Stimulated activated CD4-positive, alpha-beta T cell treated with anti-CD3 and anti-CD28 coated beads, Interleukin-15, amount 100 ng/mL, for 1 hour (primary cell): ENCODE measurements at places on chromosomes 7 and 10.

GRCh38 chr7:157976406-157976805, 611.2 kb downstream of the PTPRN2 start:
- no peak for DNase-seq

GRCh38 chr10:22365233-22365632, 19.9 kb downstream of the SPAG6 start:
- DNase-seq: no peak

DNA sequence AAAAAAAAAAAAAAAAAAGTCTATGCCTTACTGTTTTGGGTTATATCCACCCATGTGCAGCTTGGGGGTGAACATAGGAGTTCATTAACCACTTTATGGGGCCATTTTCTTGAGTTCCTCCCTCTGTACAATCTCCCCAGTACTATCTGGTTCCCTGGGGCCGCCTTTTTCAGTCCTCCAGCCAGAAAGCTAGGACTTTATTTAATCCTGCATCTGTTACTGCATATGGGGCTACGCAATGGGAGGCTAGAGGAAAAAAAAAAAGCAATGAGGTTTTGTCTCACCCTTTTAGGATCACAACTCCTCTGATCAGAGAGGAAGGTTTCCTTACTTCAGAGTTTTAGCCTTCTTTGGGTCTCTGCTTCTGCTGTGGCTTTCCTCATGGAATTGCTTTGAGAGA, 51.0 kb downstream of the BTRC start:
- no peak for DNase-seq

DNA sequence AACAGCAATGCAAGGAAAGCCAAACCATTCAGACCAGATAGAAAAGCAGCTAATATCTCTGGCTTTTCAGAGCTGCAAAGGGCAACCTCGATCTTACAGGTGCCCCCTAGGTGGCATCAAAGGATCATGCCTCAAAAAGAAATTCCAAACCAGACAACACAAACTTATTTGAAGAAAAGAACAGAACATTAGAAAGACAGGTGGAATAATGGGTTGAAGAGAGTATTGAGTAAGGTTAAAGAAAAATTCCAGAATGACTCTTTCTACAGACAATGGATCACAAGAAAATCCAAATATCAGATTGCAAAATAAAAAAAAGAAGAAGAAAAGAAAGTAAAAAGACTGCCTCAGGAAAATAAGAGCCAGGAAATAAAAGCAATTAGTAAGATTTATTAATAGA, 213.7 kb downstream of the ELMO1 start:
- no peak for DNase-seq

GRCh38 chr7:1673581-1674118, 3.6 kb downstream of the ELFN1 start:
- DNase-seq: no peak

DNA sequence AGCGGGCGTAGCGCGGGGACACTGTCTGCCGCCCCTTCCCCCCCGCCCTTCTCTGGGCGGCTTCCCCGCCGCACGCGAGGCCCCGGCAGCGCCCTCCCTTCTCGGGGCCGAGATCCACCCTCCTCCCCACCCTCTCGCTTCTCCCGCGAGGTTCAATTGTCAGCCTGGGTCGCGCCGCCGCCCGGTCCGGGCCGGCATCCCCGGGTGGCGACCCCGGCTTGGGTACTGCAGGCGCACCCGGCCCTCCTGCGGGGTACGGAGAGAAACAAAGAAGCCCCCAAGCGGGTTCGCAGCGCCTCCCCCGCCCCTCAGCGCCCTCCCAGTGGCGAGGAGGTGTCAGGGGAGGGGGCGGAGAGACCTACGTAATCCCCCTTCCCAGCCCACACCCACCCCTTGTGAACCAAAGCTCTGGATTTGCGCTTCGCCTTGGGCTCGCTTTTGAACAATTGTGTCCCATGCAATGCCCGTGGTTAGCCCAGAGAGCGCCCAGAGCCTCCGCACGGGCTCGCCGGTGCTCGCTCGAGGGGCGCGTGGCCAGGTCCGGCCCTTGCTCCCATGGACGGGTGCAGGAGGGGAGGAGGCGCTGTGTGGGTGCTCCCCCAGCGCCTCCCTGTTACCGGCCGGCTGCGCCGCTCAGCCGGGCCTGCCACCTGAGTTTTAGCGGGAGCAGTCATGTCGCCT, 634 bp downstream of the HECW1 start:
- DNase-seq: no peak

DNA sequence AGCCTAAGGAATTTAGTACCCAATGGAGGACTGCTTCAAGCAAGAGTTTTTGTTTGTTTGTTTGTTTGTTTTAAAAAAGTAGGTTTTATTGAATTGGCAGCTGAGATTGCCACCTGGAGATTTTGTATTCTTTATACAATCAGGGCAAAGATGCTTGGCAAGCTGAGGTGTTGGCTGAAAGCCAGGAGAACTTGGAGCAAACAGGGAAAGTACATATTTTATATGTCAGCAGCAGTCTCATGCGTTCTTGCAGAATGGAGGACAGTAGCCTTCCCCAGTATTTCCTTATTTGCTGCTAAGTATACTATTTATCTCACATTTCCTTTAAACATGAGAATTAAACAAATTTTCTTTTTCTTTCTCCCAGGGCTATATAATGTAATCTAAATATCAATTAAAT, 22.6 kb upstream of the ICA1 start:
- no peak for DNase-seq

GRCh38 chr7:102111061-102112041, 175.3 kb upstream of the SH2B2 start:
- no peak for DNase-seq

DNA sequence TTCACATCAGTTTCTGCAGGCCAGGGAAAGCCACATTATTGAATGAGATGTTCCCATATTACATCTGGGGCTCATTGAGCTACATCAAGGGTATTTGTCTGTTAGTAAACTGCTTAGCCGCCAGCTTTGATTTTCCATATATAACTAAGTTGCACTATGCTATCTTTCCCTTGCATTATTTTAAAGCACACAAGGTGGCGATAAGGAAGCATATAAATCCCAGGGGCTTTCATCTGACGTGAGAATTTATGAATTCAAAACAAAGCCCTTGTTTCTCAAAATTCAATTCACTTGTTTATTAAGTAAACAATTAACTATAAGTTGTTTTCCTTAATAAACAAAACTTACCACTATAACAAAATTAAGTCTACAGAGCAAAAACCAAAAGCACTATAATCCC, 334.1 kb upstream of the TPK1 start:
- DNase-seq: no peak

- no peak for DNase-seq
Observed at GRCh38 chr10:12934777-12935176, 66.7 kb downstream of the CCDC3 start.

DNA sequence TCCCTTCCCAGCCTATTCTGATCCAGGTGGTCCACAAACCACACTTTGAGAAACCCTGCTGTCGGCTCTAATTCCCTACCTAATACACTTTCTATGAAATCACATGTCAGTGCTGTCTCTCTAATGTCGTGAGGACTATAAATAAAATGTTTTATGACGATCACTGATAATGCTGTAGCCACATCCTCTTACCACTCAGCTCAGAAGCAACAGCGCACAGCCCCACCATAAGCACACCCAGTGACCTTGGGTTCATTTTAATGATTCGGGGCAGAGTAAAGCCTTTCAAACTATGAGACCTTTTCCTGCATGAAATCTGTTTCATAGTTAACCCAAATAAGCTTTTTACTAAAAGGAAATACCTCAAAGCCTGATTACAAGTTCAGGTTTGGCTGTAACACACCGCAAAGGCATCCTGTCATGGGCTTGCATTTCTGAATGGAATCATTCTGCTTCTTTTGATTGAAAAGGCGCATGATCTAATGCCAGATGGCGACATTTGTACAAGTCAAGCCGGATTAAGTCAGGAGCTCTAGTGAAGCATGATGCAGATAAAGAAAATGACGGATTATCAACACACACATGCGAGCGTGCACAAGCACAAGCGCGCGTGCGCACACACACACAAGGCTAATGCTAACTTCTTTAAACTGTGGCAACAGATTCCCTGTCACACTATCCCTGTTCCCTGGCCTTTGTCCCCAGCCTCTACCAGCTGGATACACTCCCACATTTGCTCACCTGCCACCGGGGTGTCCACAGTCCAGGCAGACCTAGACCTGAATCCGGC, 180.5 kb upstream of the PDE1C start:
- no peak for DNase-seq

DNA sequence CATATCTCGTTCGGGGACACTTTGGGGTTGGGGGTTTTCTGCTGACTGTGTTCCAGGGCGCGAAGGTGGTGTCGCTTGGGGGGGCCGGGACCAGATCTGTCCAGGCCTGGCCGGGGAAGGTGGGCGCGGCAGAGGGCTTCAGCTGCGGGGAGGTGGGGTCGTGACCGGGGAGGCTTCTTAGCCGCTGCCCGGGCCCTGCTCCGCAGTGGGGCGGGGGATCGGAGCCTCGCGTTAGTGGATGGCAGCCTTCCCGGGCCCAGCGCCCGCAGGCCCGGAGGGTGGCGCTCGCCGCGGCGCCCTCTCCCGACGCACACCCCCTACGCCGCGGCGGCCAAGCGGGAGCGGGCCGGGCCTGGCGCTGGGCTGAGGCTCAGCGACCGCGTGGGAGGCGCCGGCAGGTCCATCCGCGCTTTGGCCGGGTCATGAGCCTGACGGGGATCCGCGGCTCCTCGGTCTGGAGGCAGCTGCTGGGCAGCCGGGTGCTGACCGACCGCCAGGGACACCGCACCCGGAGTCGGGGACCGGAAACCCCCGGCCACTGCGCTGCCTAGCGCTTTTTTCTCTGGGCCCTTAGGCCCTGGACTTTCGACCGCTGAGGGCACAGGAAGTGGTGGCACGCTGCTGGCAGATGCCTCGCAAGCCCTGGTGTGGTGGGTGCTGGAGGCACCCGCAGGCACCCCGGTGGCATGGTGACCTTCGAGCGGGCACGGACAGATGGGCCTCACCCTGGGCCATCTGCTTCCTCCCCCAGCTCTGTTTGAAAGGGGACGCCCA, 1.2 kb downstream of the AGAP3 start:
- no peak for DNase-seq

DNA sequence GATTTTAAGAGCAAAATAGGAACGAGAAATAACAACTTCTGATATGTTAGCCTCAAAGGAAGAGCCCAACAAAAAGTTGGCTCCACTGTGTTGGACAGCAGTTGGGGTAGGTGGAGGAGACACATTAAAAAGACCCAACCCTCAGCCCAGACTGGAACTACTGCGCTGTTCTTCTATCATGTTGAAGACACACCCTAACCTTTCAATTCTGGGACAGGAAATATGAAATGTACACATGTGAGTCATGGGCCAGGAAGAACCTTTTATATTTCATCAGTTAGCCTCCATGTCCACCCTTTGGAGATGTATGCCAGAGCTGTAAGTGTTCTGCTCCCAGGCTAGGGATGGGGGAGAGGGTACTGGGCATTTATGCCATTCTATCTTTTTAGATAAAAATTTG, 22.1 kb downstream of the CLDN12 start:
- no peak for DNase-seq

GRCh38 chr10:28494420-28494819, 38.5 kb upstream of the WAC start:
- no peak for DNase-seq

DNA sequence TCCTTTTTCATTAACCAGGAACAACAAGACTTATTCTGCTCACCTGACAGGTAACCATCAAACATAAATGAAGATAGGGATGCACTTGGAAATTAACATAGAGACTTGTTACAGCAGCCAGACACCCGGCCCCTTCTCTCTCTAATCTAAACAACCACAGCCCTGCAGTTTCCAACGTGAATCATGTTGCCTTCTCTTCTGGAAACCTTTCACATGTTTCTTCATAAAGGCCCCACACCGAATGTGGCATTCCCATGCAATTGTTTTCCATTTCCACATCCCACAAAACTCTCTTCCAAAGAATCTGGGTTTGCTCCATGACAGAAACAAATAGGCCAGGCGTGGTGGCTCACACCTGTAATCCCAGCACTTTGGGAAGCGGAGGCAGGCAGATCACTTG, 15.0 kb upstream of the WDR86 start:
- no peak for DNase-seq

DNA sequence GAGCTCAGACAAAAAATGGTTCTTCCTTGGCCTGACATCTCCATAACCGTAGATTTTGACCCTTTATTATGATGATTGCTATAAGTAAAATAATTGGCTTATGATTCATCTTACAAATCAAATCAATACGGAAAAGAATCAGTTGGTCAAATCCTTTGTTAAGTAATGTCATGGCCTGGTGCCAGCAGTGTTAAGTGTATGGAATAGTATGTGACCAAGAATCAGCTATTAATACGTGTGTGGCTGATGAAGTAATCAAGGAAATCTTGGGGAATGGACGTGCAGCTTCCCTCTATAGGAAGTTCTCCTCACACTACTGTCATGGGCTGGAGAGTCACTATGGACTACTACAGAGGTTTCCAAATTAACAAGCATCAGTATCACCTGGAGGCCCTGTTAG, 230.6 kb downstream of the TWIST1 start:
- no peak for DNase-seq

- DNase-seq: no peak
Observed at GRCh38 chr7:132244903-132245480, 331.3 kb downstream of the PLXNA4 start.

GRCh38 chr7:96061009-96061408, 260.9 kb downstream of the SLC25A13 start:
- DNase-seq: no peak

DNA sequence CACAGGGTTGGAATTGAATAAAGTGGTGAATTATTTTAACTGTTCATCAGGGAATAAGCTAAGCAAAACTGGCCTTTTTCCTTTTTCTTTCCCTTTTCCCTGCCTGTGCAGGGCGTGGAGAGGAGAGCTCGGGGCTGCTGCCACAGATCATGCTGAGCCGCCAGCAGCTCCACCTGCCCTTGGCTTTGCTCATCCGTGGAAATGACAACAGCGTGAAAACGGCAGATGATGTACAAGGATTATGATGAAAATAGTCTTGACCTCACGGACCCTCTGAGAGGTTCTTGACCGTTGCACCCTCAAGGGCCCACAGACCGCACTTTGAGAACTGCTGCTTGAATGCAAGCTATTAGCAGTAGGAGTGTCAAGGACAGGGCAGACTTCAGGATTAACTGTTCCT, 10.6 kb downstream of the PPP2R2D start:
- DNase-seq: no peak

GRCh38 chr7:25478925-25479324, 250.6 kb upstream of the NPVF start:
- no peak for DNase-seq

GRCh38 chr7:44073664-44074348, 8.4 kb upstream of the PGAM2 start:
- DNase-seq: no peak

GRCh38 chr10:128854963-128855362, 612.1 kb upstream of the MGMT start:
- DNase-seq: no peak

GRCh38 chr10:111273235-111273634, 196.4 kb downstream of the ADRA2A start:
- DNase-seq: no peak

GRCh38 chr7:79668292-79668691, 214.8 kb upstream of the MAGI2 start:
- DNase-seq: no peak

- DNase-seq: no peak
Observed at GRCh38 chr7:125336326-125336725, 406.7 kb upstream of the POT1 start.
